ENCODE measurements at places on chromosomes 2 and 18.

GRCh38 chr2:220708366-220708765, 863.7 kb downstream of the EPHA4 start:
- no peak for DNase-seq

DNA sequence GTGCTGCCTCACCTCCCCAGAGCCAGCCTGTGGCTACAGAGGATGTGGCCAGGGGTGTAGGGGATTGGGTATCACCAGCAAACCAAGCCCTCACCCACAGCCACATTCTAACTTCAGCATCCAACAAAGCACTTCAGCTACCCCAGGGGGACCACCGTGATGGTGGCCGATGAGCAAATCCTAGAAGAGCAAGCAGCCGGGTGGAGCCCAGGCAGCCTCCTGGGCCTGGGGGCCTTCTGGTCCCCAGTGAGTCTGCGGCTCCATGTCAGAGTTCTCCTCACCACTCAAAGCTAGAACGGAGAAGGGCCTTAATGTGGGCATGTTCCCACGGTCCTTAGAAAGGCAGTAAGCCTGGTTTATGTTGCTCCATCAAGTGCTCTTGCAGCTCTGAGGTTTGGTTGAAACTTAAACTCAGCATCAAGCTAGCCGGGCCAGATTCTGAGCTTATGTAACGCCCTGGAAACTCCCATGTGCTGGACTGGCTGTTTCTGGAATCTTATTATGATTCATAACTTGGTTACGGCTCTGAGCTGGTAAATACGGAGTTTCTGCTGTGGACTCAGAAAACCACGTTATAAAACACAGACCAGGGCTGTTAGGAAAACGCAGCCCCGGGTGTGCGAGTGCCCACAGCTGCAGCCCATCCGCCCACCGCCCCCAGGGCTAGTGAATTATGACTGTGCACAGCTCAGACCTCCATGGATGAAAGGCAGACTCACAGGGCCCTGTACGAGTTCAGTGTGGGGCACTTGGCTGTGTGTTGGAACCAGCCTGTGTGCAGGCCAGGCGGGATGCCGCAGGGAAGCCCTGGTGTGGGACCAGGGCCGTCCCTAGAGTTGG, 99.8 kb downstream of the SEPTIN10 start:
- peak; percentile 71 for DNase-seq

DNA sequence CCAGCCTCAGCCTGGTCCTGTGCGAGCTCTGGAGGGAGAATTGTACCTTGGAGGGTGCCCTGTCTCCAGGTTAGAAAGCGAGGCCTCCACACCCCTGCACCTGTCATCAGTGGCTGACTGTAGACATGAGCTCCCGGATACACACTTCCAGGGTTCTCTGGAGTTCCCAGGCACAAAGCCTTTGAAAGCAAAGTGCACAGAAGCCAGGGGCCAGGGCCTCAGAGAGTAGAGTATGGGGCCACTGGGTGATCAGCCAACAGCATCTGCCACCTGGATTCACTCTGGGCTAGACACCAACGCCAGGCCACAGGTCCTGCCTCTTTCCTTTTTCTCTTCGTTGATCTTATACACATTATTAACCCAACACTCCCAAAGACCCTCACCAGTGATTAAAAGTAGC, 239.4 kb upstream of the HDAC4 start:
- DNase-seq: no peak

GRCh38 chr18:3520230-3521085, 70.5 kb downstream of the TGIF1 start:
- no peak for DNase-seq

- DNase-seq: no peak
These were observed 2.8 kb downstream of the ABCB6 start for GRCh38 chr2:219215871-219216534.

- no peak for DNase-seq
These were observed 13.4 kb downstream of the GPR35 start for GRCh38 chr2:240638512-240639160.

DNA sequence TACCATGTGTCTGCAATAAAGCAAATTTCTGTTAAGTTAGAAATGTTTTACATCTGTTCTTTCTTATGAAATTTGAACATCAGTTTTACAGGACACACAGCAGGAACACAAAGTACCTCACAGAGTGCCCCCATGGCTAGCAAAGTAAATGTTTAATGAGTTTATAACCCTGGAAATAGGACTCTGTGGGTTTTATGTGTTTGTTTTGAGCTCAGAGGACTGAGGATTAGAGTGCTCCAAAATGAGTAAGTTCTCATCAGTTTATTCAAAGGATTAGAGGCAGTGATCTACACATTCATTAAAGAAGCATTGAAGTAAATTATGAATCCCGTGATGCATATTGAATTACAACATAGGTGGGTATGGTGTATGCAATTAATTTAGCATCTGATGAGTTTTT, 281.8 kb downstream of the GULP1 start:
- DNase-seq: no peak

DNA sequence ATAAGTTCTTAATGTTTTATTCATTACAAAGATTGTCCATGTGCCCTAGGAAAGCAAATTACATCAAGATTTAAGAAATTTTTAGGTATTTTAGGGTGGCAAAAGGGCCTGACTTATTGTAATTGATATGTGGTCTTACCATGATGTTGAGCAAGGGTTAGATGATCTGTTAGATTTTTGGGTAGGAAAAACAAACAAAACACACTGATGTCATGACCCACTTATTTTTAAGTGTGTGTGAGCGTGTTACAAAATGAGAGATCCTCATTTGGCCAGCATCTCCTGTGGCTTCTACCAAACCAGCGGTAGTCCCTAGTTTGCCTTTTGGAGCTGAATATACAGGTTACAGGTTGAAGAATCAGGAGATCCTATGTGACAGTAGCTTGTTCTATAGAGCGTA, 89.8 kb upstream of the ITGB6 start:
- no peak for DNase-seq

DNA sequence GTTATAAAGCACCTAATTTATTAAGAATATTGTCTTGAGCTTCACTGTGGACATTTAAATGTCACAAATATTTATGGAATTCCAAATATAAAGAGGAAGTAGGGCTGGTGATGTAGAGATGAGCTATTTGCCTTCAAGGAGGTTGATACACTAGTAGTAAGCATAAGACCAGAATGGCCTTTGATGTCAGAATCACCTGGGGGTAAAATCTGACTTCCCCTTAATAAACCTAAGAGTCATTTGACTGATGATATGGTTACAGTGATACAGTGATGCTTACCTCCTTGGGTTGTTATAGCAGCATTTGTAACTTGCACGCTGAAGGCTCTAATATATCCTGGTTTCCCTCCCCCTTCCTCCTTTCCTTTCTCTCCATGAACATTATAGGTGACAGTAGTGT, 143.7 kb downstream of the CERS6 start:
- DNase-seq: no peak

- DNase-seq: no peak
These were observed 5.1 kb downstream of the SLC35F6 start for GRCh38 chr2:26769089-26769761.

- DNase-seq: no peak
These were observed 138.0 kb downstream of the HAUS1 start for GRCh38 chr18:46242183-46242582.

DNA sequence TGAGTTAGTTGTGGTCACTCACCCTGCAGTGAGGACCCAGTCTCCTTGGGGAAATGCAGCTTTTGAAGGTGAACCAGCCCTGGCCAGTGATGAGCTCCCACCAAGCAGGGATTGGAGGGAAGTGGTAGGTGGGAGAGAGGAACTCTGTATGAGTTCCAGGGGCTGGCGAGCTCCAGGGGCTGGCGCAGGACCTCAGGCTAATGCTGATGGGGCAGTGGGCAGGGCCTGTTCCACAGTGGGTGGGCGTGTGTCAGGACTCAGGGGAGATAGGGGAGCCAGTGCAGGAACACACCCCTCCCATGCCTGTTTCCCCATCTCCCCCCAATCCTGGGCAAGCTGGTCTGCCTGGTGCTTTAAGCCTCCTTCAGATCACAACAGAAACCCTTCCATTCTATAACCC, 208.4 kb downstream of the DYSF start:
- no peak for DNase-seq

GRCh38 chr2:26619521-26619951, 21.6 kb downstream of the CIB4 start:
- no peak for DNase-seq

DNA sequence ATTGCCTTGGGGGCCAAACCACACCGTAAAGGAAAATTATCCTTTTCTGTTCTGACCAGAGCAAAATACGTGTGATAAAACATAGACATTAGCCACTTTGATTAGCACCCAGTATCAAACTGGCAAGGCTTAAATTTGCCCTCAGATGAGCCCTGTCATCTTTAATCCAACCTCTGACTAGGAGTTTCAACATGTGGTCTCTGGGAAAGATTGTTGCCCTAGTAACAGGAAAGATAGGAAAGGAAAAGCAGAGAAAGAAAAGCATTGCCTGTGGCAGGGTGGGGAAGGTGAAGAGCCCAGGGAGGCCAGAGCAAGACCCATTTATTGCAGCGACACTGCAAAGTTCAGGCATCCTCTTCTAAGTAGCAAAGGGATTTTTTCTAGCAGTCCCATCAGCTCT, 181.5 kb upstream of the SCN7A start:
- DNase-seq: no peak

- no peak for DNase-seq
These were observed 110.3 kb upstream of the ST6GAL2 start for GRCh38 chr2:106996171-106996769.

- no peak for DNase-seq
These were observed 38.3 kb upstream of the RMDN2 start for GRCh38 chr2:37886745-37887144.

GRCh38 chr18:75128911-75129716, 79.8 kb downstream of the PTGR3 start:
- DNase-seq: no peak

DNA sequence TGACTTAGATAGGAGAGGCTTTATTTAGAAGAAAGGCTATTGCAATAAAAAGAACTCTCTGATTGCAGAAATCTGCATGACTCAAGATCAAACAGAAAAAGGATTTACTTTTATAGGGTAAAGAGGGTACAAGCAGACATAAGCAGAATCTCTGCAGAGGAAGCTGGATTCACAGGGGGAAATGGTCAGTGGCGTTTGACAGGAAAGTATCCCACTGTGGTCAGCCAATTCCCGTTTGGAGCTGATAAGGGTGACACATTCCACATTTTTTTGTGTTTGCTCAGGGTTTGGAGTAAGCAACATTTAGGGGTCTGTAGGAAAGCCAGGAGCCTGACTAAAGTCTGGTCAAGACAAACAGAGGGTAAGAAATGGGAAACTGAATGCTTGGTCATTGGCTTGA, 23.9 kb upstream of the SCYGR5 start:
- no peak for DNase-seq

GRCh38 chr18:8507361-8507760, 101.9 kb upstream of the RAB12 start:
- no peak for DNase-seq

- no peak for DNase-seq
These were observed 135.7 kb upstream of the NFATC1 start for GRCh38 chr18:79260023-79260422.

DNA sequence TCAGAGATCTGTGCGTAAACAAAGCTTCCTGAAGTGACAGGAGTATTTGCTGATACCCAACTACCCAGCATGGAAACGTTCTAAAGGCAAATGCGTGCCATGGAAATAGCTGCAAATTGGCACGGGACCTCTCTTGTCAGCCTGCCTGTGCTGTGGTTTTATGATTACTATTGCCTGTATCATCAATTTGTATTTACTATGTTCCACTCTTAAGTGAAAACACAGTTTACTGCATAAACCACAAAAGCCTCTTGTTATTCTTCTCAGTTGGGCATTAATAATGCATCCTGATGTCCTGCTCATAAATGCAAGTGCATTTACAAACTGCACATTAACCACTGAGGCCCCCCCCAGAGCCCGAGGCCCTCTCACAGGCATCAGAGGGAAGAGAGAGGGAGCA, 196.6 kb upstream of the SLC35G4 start:
- DNase-seq: no peak

GRCh38 chr2:104502901-104503300, 351.0 kb upstream of the POU3F3 start:
- no peak for DNase-seq

GRCh38 chr18:54528942-54529376, 62.1 kb upstream of the DYNAP start:
- DNase-seq: no peak

DNA sequence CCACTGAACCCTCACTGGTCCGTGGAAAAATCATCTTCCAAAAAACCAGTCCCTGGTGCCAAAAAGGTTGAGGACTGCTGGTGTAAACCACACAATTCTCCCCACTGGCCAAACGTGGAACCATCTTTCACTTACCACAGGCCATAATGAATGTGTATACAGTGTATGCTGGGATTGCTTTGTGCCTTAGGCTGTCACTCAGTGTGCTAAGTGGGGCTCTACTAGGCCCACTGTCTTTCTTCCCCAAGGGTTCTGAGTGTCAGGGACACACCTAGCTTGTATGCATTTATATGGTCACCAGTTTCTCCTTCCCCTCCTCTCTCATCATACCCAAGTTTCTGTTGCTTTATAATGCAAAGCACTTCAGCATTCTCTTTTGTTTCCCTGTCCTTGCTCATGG, 27.2 kb downstream of the SCYGR8 start:
- DNase-seq: no peak

DNA sequence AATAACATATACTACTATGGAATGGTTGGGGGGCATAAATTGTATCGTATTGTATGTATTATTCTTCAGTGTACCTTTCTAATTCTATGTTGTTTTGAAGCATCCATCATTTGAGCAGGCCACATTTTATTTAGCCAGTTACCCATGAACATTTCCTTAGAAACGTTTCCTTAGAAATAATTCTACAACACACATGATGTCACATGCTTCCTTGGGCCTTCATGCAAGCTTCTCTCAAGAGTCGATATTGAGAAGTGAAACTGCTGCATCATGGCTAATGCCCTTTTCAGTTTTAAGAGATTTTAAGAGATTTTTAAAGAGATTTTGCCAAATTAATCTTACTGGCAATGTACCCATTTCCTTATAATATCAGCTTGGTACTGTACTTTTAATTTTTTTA, 63.9 kb downstream of the ALPK2 start:
- no peak for DNase-seq

- DNase-seq: peak; percentile 53
These were observed 214.6 kb downstream of the SETBP1 start for GRCh38 chr18:44895176-44895798.

GRCh38 chr2:241136191-241136590, 13.1 kb downstream of the PASK start:
- DNase-seq: no peak

GRCh38 chr18:57921708-57922107, 118.6 kb upstream of the ATP8B1 start:
- no peak for DNase-seq

- DNase-seq: no peak
These were observed 95.7 kb downstream of the EDAR start for GRCh38 chr2:108893277-108893676.

DNA sequence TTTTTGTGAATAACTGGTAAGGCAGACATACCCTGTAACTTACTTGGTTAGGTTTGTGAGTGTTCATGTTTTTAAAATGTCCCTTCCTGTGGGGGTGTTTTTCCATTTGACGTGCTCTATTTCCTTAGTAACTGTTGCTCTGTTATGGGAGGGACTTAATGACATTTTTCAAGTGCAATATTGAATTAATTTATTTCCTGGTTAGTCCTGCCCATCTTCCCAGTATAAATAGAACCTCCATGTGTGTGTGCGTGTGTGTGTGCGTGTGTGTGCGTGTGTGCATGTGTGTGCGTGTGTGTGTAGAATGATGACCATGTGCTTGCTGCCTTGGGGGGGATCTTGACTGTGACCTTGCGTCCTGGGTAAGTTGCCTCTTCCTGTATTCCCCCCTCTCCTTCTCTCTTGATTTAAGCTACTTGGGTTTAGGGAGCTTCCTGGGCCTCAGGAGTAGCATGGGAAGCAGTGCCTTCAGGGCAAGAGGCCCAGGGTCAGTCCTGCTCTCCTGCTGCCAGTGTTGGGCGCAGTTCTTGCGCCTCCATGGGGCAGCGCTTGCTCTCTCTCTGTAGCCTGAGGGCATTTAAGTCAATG, 163.9 kb downstream of the LDLRAD4 start:
- DNase-seq: no peak

Measured in GM12864 (cell line).